ENCODE measurements at places on chromosomes 2 and 18.

DNA sequence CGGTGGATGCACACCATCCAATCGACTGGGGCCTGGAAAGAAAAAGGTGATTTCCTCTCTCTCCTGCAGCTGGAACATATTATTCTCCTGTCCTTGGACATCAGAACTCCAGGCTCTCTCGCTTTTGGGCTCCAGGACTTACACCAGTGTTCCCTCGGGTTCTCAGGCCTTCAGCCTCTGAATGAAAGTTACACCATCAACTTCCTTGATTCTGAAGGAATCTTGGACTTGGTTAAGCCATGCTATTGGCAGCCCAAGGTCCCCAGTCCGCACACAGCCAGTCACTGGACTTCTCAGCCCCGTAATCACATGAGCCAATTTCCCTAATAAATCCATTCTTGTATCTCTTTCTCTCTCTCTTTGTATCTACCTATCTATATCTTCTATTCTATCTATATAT lies 418.9 kb downstream of the IRS1 start:
- no peak for DNase-seq

- DNase-seq: no peak
These were observed 118.5 kb downstream of the TGFA start for GRCh38 chr2:70435138-70435537.

GRCh38 chr2:149033716-149034115 lies 4.8 kb upstream of the LYPD6B start:
- DNase-seq: no peak

DNA sequence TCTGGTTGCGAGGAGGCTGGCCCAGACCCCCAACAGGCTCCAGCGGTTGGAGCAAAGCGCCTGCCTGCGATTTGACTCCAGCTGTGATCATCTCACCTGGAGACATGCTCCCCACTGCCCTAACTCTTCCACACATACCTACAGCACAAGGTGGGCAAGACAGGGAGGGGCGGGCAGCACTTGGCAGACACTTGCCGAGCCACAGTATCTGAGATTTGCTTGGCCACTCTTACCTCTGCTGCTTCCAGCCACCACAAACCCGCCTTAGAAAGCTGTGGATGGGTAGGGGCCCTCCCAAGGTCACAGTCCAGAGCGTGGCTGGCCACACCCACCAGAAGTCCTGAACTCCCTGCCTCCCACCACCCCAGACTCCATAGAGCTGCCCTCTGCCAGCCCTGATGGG lies 8.2 kb downstream of the CYP26B1 start:
- no peak for DNase-seq

DNA sequence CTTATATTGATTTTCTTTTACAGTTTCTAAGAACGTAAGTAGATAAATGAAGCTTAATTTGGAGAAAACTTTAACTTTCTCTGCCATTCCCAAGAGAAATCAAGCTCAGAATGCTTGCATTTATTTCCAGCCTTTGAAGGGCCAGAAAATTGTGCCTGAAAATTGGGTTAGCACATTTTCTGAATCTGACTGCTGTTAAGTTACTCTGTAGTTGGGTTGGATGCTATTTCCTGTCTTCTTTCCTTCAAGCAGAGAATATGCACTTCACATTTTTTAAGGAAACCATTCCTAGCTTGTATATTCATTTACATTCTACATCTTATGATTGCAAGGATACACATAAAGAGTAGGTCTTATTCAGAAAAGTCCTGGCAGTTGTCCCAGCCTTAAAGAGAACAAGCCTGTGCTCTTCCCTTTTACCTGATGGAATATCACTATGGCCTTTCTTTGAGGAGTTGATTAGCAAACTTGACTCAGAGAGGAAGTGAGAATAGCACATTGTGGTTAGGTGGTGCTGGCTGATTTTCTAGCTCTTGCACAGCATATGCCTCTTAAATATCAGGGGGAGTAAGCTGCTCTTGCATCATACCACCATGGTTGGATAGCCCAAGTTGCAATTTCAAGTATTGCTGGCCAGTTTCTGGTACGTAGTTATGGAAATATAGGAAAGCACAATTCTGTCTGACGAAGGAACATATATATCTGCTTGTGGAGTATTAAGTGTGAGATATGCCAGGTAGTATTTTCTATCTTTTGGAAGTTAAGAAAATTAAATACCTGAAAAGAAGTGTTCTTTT lies 133.7 kb downstream of the COMMD1 start:
- DNase-seq: no peak

GRCh38 chr18:74928194-74928968 lies 280.6 kb downstream of the PTGR3 start:
- no peak for DNase-seq

GRCh38 chr2:2581331-2582159 lies 250.5 kb upstream of the MYT1L start:
- DNase-seq: no peak

- peak; percentile 35 for DNase-seq
These were observed 155.0 kb downstream of the TTC32 start for GRCh38 chr2:19746611-19747309.

GRCh38 chr2:121689356-121689755 lies 40.1 kb upstream of the CLASP1 start:
- peak; percentile 77 for DNase-seq

- no peak for DNase-seq
These were observed 205.6 kb downstream of the TNS1 start for GRCh38 chr2:217797165-217797564.

DNA sequence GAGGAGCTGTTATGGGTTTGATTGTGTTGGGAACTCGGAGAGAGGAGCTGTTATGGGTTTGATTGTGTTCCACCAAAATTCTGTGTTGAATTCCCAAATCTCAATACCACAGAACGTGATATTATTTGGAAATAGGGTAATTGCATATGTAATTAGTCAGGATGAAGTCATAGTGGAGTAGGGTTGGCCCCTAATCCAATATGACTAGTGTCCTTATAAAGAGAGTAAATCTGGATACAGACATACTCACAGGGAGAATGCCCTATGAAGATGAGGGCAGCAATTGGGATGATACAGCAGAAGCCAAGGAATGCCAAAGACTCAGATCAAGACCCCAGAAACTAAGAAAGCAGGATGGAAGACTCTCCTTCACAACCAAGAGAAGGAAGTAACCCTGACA lies 1023.2 kb upstream of the ZEB2 start:
- peak; percentile 85 for DNase-seq

- DNase-seq: no peak
These were observed 20.0 kb upstream of the SERPINB3 start for GRCh38 chr18:63681449-63682340.

GRCh38 chr2:140761807-140762206 lies 1369.0 kb downstream of the LRP1B start:
- no peak for DNase-seq

GRCh38 chr2:64637931-64638330 lies 15.8 kb downstream of the SERTAD2 start:
- DNase-seq: peak; percentile 26

- DNase-seq: no peak
These were observed 9.1 kb upstream of the COL3A1 start for GRCh38 chr2:188964976-188965546.

- DNase-seq: no peak
These were observed 23.8 kb upstream of the ASPRV1 start for GRCh38 chr2:69985216-69985615.

- DNase-seq: no peak
These were observed 288.4 kb downstream of the SOX11 start for GRCh38 chr2:5980450-5981190.

GRCh38 chr2:220935789-220936321 lies 636.2 kb downstream of the EPHA4 start:
- no peak for DNase-seq

DNA sequence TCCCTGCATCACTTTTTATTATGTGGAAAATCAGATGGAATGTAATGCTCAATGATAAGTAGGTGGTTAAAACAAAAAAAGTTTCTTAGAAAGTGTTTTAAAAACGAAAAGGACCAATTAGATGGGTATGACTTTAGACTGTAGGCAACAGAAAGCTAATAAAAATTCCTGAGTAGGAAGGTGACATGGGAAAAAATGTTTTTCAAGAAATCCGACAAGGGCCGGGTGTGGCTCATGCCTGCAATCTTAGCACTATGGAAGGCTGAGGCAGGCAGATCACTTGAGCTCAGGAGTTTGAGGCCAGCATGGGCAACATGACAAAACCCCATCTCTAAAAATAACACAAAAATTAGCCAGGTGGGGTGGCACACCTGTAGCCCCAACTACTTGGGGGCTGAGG lies 126.1 kb downstream of the THADA start:
- no peak for DNase-seq

DNA sequence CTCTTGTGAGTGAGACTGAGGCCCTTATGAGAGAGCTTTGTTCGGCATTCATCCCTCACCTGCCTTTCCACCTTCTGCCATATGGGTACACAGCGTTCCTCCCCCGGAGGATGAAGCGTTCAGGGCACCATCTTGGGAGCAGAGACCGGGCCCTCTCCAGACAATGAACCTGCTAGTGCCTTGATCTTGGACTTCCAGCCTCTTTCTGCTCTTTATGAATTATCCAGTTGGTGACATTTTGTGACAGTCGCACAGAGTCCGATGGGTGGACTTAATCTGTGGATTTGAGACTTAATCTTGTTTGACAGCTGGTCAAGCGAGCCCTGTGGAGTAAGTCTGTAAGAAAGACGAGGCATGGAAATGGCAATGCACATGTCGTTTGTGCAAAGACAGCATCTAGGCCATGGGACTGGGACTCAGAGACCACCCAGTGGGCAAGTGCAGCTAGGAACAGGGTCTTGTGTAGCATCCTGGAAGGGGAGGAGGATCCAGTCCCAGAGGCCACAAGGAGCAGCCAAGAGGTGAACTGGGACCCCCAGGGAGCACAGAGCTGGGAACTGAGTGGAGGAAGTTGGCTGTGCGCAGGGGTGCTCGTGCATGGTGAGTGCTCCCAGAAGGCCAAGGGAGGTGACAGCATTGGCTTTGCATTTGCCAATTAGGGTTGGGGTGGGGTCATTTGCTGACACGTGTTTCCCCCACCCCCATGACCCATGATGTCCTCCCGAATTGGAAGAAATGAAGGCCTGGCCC lies 69.5 kb upstream of the HDAC4 start:
- no peak for DNase-seq

DNA sequence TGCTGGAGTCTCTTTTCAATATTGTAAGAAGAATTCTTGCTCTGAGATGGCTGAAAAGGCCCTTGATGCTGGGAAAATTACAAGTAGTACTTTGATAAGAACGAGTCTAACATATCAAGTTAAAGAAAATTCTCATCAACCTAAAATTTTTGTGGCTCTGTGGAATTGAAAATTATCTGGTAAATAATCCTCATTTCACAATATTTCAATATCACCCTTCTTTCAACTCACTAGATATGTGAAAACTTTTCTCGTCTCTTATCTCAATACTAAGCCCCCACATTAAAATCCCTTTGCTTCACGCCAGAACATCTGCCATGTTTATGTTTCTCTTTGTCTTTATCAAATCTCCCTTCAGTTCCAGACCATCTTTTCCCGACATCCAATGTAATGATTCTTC lies 448.8 kb downstream of the ZNF516 start:
- DNase-seq: no peak

DNA sequence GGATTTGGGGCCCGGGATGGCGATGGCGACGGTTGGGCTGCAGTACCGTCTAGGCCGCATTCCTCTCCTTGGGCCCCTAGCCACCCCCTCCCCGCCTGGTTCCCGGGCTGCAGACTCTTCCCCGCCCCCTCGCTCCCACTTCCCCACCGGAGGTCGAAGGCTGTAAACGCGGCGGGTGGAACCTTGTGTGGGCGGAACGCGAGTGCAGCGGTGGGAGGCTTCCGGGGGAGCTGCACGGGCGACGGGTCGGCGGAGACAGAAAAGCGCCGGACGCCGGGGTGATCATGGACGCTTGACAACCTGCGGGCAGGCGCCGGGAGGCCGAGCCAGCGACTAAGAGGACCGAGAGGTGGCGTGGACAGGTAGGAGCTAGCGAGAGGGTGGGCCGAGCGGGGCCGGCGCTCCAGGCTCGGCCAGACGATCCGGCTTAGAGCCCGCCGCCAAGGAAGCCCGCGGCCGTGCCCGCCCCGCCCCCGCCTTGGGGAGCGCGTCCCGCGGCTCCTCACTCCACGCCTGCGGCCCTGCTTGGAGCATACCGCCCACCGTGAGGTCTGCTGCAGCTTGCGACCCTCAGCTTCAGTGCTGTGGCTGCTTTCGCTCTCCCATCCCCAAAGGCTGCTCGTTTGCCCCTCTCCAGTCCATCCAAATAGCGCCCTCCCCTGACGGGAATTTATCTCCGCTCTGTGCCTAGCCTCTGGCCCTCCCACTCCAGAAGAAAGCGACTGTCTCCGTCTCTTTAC lies at the start of gene COPS7B:
TSS of gene COPS7B (plus strand) at position 269 of the 740 bp plus-strand sequence. CDS start 2,126 bp downstream, outside the sequence.
- DNase-seq: peak; percentile 92

DNA sequence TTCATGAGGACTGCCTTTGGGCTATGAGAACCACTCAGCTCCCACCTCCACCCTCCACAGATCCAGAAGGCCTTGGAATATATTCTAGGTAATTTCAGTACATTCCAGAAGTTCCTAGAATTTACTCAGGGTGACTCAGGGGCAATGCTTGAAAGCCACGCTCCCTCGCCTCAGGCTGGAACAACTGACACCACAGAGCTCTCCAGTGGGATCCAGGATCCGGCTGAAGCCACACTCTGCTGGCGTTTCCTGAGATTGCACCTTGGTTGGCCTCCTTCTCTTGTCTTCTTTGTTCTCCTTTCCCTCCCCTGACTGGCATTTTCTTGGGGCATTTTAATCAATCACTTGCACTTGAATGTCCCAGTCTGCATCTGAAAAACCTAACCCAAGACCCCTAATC lies 92.6 kb upstream of the KCNE4 start:
- peak; percentile 35 for DNase-seq

GRCh38 chr2:142874293-142874814 lies 3.1 kb upstream of the KYNU start:
- DNase-seq: peak; percentile 93

DNA sequence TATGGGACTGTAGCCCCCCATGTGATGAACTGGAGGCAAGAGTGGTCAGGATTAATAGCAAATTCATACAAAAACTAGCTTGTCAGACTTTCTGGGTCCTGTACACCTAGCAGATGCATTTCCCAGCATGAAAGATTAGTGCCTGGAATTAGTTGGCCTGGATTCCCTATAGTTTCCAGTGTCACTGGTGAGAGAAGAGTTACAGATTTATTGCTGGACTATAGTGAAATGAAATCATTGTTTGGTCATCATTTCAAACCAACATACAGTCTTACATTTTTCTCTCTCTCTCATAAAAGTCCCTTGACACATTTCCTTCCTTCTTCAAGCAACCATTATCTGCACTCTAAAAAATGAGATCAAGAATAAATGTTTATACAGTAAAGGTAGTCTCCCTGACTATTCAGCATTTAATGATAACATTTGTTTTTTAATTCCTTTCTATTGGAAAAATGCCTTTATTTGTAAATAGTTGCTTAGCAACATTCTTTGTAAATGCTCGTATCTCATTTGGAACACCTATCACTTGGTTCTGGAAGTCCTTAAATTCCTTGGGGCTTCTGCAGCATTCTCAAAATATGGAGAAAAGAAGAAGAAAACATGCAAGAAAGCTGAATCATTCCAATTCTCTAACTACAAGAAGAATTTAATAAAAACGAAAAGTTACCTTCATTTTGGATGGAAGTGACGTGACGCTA lies 144.4 kb downstream of the MREG start:
- no peak for DNase-seq
